ENCODE measurements at places on chromosomes 7 and 10. TPM values are rescaled to one million over a fixed set of nuclear protein-coding genes. Genes with fewer than 3 reads are reported as not detected.

The SPDYE6 gene
- not detected for total RNA-seq

The CDK5 gene
- total RNA-seq: 57.0 TPM

The PRF1 gene
- not detected for total RNA-seq

The VWA2 gene
- total RNA-seq: not detected

The CTAGE8 gene
- total RNA-seq: not detected

The ACSM6 gene
- 0.12 TPM for total RNA-seq

The CLEC2L gene
- total RNA-seq: not detected

The TNPO3 gene
- total RNA-seq: 44.2 TPM

The DNAJC12 gene
- 3.1 TPM for total RNA-seq

The FAM24B gene
- not detected for total RNA-seq

The NEBL gene
- total RNA-seq: 1.6 TPM

DNA sequence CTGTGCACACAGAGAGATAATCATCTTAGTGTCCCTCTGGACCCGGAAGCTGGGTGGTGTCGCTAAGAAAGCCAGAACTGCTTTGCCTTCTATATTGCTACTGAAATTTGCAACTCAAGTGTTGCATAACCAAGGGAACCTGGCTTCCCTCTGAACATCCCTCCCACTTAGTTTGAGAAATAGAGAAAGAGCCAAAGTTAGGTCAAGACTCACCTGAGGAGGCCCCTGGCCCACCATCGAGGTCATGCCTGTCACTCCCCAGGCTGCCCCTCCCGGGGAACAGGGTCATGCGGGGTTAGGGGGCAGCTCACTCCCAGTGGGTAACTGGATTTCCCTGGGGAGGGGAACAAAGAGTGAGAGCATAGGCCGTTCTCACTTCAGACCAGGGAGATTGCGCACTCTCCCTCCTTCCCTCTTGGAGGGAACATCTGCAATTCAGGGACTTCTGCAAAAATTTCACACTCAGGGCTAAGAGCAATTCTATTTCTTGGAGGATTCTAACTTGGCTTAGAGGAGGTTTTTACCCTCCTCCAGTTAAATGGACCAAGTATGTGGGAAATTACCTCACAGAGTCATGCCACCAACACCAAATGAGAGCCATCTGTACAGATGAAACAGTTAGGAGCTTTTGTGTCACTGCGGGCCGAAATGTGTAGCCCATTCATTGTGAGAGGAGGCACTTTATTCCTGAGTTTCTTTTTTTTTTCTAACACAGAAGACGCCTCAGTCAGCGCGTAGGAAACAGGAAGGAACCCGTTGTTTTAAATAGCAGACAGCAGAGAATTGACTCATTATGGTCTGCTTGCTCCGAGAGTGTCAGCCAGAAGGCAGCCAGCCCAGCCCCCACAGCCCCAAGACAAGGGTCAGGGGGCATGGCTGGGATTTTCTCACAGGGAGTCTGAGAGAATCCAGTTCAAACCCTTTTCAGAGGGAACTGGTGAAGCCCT is 221.3 kb downstream of the ARHGAP12 start:
- peak; percentile 68 for DNase-seq

- no peak for DNase-seq
Measured at GRCh38 chr7:20140291-20141001, 76.7 kb downstream of the MACC1 start.

DNA sequence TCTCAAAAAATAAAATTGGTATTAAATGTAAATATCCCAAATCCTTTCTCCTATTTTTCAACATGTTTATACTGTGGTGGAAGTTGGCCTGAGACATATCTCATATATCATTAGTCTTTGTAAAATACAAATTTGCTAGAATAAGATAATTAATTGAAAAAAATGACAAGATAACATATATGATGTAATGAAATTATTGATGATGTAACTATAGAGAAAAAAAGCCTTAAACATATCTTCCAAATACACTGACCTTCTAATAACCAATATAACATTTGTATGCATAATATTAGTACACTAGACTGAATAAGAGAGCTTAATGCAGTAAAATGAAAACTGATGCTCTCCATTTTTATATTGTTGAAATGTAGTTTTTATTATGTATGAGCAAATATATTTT is 104.3 kb downstream of the PRKG1 start:
- no peak for DNase-seq

GRCh38 chr7:954330-955238 is at the start of gene ADAP1:
ADAP1 (minus strand) TSS chr7:954680; CDS start chr7:954477, 203 bp downstream.
- peak; percentile 20 for DNase-seq

- DNase-seq: no peak
Measured at GRCh38 chr10:108850138-108850854, 1073.0 kb downstream of the XPNPEP1 start.

DNA sequence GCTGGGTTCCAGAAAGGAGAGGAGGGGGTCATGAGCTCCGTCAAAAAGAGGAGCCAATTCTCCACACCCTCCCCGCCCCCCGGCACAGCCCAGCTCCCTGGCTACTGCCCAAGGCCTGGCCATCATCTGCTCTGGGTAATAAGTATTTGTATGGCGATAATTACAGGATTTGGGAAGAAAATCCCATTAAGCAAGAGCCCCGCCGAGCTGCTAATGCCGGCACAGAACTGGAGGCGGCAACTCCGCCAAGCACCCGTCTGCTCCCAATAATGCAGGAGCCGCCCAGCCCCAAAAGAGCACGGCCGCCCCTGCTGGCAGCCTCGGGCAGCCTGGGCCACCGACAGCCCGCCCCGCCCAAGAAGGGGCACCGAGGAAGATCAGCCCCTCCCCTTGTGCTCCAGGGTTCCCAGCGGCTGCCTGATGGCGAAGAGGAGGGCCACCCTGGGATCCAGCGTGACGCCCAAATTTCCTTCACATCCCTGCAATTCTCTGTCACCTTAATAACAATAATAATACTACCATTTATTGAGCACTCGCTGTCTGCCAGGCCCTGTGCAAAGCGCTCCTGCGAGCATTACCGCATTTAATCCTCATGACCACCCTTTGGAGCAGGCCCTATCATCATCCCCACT is 5.9 kb downstream of the SLIT1 start:
- no peak for DNase-seq

DNA sequence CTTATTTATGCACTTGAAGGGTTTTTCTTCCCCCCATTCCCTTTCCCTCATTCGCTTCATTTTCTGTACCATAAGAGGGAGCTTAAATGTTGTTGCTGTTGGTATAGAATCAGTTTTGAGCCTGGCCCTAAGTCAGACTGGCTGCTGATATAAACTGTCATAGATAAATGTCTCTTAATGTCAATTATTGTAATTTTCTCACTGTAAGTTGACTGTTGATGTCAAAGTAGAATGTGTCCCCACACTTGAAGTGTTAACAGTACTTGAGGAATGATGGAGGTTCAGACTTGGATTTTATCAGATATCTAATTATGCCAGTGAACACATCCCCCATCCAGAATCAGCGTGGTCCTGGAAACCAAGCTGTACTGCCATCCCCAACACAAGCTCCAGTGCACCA is 87.8 kb downstream of the PRR15 start:
- DNase-seq: no peak

GRCh38 chr10:105352281-105352680 is 711.2 kb downstream of the SORCS3 start:
- no peak for DNase-seq

DNA sequence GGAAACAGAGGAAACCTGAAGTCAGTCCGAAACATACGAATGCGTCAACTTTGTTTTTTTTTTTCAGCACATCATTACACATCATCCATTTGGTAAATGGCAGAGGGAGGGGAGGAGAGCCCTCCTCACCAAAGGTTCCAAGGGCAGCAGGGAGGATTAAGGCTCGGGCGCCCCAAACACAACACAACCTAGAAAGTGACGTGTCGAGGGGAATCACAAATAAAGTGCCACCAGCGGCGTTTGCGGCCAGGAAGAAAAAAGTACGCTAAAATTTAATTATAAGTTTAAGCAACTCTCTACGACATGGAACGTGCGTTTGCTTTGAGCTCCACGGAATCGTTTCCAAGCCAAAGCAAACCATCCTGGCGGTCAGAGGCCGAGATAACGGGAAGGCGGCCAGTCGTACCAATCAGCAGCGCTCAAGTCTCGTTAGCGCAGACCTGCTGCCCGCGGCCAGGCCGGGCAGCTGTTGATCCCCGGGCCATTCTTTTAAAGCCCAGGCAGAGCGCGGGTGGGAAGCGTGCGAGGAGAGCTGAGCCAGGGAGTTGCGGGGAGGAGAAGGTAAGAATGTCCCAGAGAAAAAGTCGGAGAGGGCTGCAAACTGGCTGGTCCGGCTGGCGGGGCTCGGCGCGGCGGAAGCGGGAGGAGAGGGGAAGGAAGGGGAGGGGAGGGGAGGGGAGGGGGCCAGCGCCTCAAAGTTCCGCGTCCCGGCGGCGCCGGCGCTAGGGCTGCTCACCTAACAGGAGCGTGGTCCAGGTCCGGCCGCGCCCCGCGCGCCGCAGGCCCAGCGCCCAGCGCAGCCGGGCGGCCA is 719 bp downstream of the DPY19L1 start:
- peak; percentile 58 for DNase-seq

Measured in A172 (cell line).